ENCODE measurements at places on chromosomes 2 and 18.

GRCh38 chr18:80044072-80044471, 9.8 kb downstream of the RBFA start:
- DNase-seq, result no peak

DNA sequence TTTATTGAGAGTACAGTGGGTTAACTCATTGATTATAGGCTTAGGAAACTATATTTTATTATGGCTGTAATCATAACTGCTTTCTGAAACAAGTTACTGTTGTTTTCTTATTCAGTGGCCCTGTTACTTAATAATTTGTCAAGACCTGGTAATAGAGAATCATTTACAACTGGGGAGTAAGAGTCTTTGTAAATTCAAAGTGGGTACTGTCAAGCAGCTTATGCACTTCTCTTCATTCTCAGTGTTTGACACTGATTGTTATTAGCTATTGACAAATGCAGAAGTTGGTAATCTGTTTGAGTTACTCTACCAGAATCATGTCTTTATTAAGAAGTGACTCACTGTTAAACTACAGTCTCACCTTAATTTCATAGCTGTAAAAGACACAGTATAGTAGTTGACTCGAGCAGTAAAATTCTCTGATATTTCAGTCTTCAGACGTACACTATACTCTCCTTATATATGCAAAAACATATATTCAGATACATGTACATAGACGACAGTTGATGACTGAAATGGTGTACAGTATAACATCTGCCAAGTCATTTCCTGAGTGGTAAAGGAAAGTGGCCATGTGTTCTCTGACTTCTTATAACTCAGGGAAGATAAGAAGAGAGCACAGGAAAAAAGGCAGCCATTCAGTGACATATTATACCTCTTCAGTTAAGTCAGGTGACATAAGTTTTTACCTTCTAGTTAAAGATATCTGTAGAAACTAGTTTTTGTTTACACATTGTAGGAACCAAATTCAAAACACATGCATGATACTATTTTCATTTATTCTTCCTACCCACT, 36.0 kb upstream of the TTC27 start:
- no peak for DNase-seq

DNA sequence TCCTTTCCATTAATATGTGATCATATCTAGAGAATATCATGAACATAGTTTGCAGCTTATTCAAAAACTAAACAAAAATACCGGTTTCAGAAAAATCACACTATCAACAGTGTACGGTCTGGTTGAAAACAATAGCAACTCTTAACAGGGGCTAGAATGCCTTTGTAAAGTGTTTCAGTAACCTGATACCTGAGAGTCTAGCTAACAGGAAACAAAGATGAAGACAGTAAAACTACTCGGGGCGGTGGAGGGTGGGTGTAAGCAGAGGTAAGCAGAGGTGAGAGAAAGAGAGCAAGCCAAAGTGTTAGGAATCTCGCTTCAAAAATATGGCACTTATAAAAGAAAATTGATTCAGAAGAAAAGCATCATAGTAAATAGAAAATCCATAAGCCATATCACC, 109.0 kb upstream of the RGPD4 start:
- no peak for DNase-seq

GRCh38 chr2:56656826-56657225, 473.0 kb downstream of the CCDC85A start:
- no peak for DNase-seq

DNA sequence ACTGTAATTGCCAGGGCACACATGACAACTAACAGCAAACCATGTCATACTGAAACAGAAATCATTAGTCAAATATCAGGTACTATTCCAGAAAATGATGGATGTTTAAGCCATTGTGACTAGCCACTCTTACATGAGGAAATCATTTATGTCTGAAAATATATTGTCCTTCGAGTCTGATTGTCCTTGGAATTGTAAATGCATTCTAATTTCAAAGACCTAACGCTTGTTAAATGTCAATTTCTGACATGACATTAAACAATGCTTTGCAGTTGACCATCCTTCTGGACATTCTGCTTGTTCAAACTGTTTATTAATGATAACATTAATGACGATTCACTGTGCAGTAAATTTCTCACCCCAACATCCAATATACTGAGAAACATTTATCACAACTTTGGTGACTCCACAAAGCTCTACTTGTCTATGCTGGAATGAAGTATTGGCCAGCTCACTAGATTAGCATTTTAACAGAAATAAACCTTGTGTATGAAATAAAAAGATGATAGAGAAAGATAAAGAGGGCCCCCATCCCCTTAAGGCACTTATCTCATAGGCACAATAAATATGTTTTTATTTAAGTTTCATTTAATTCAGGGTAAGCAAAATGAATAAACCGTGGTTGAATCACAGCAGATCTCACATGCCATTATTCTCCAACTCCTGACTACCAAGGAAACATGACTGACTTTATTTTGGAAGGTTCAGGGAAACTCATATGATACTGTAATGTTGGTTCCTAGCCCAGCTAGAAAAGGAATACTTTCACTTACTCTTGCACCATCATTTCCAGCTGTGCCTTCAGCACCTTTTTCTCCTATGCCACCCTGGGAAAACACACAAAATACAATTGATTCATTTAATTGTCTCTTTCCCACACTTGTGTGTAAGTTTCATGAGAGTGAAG, 82.3 kb downstream of the COL3A1 start:
- DNase-seq, result no peak

- no peak for DNase-seq
Observed at GRCh38 chr2:230714136-230714480, 1.5 kb downstream of the CAB39 start.

DNA sequence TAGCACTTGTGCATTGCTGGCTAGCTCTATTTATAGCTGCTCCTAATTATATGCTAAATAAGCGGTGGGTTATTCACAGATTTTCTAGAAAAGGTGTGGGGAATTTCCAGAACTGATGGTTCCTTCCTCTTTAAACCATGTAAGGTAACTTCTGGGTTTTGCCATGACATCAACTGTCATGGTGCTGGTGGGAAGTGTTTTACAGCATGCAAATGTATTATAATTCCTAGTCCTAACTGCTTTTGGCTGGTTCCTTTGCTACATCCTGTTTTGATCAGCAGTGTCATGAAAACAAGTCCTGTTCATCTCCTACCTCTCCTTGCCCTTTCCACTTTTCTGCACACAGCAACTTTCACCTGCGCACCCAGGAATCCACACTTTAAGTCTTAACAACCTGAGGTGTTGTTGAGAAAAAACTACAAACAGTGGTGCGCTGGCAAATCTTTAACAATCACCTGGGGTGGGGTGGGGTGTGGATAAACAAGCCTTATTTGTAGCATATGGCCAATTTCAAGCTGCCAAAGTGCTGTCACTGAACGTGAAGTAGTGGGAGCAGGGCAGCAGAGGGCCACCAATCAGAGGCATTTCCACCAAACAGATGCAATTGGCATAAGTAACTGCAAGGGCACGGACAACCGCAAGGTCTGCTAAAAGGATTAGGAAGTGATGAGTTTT, 33.4 kb upstream of the SKOR2 start:
- no peak for DNase-seq

GRCh38 chr2:218293715-218294429, 1.6 kb upstream of the TMBIM1 start:
- DNase-seq, result no peak

- no peak for DNase-seq
Observed at GRCh38 chr2:216534809-216535208, 36.2 kb downstream of the RPL37A start.

DNA sequence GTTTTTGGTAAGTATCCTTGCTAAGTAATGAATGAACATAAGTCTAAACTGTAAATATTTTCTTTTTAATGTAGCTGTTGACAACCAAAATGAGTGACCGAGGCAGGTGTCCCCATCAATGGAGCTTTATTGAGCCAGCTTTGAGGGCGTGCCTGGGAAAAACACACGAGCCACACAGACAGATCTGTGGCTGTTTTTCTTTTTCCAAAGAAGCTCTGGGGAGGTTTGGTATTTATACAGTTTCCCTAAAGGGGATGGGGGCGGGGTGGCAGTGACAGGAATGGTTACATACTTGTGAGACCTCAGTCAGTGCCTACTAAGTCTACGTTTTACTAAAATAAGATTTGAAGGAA, 11.2 kb downstream of the DBI start:
- DNase-seq, result no peak

- DNase-seq, result no peak
Observed at GRCh38 chr2:26623541-26624495, 17.3 kb downstream of the CIB4 start.

GRCh38 chr2:54891909-54892308, 158.3 kb downstream of the RTN4 start:
- no peak for DNase-seq

DNA sequence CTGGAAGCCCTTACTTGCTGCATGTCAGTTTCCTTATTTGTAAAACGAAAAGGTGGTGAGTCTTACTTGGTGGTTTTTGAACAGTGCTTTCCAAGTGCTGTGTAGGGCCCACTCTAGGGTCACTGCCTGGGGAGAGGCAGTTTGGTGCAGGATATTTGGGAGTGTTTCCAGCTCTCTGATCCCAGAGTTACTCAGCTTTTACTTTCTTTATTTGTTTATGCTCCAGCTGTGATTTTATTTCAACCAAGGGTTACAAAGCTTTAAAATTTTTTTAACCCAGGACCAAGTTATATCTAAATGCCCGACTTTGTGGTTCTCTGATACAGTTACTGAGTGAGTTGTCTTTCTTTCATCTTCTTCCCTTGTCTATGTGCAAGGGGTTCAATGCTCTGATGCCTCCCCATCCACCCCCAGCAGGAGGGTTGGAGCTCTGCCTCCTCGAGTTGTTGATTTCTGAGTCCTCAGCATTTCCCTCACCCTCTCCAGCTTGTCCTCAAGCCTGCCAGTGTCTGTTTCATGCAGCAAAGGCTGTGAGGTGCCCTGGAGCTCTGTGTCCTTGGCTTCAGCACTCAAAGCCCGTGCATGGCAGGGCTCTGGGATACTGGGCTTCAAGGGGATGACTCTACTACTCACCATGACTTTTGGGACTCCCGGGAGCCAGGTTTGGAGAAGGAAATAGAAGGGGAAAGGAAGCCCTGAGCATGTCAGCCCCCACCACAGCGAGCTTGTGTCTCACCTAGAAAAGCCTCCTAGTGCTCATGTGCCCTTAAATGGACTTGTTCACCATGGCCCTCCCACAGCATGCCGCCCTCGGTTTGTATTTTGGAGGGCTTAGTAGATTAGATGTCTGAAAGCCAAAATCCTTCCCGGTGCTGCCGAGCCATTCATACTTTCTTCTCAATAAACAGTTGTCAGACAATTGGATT, 236.8 kb downstream of the SETBP1 start:
- no peak for DNase-seq

DNA sequence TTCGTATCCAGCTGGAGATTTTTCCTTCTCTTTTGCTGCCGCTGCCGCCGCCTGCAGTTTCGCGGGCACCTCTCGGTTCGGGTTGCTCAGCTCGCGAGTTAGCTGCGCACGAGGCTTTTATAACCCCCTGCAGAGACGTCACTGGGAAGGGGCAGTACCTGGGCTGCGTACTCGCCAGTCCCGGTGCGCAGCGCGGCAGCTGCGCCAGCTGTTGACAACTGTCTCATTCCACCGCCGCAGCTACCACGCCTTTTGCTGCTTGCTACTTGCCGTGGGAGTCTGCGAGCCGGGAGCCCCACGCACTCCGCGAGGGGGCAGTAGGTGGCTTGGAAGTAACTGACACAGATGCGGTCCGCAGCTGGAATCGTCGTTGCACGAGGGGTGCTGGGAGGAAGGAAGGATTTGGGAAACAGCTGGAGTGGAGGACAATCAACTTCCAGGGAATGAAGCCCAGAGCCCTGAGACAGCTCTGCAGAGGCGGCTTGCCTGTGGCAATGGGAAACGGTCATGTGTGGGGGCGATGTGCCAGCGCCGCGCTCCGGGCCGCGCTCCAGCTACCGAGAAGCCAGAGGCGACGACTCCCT, at the start of gene TACR1:
TACR1 (minus strand) TSS at position 93 of the 584 bp plus-strand sequence. CDS start 586 bp downstream, outside the sequence.
- DNase-seq, result no peak

GRCh38 chr2:230043461-230043860, 25.3 kb downstream of the SLC16A14 start:
- no peak for DNase-seq

DNA sequence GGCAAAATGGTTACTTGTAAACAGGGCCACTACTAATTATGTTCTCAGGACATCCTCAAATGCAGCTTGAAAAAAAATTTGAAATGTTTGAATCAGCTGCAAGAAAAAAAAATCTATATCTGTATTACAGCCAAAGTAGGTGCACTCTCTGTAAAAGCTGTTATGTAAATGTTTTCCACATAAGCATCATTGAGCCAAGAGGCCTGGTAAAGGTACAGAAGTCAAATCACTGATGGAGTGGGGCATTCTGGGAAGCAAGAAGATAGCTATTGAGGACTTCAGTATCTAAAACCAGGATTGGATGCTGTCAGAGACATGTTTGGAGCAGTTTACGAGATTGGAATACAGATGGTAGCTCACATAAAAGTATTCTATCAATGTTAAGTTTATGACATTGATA, 80.3 kb downstream of the MAPRE2 start:
- no peak for DNase-seq

DNA sequence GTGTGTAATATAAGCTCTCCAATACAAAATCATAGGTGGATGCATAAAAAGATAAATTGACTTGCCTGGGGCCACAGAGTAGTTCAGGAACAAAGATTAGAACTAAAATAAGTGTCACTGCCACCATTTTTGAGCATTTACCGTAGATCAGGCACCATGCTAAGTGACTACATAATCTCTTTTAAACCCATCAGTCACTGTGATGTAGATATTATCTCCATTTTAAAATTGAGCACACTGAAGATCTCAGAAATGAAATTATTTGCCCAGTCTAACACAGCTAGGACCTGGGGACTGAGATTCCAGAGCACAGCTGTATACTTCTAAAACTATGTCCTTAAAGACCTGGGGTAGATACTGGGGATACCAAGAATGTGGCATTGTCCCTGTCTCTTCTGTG, 737.3 kb downstream of the CNTNAP5 start:
- DNase-seq, result no peak

GRCh38 chr2:47984041-47984440, 77.7 kb upstream of the FBXO11 start:
- no peak for DNase-seq

- DNase-seq, result no peak
Observed at GRCh38 chr18:13051950-13052349, 60.8 kb downstream of the CEP192 start.

- DNase-seq, result peak; percentile 68
Observed at GRCh38 chr18:24014062-24014985, at the start of gene TTC39C. TSS of gene TTC39C (plus strand) at chr18:24014754. CDS start at chr18:24014872, 118 bp downstream.
